ENCODE measurements at places on chromosomes 5 and 9. TPM values are rescaled to one million over a fixed set of nuclear protein-coding genes. Genes with fewer than 3 reads are reported as not detected.

CHD1 gene
- 88.7 TPM for total RNA-seq

SECISBP2 gene
- total RNA-seq = 33.0 TPM

LCN2 gene
- total RNA-seq = not detected

DMRT3 gene
- total RNA-seq = not detected

PCDHGB5 gene
- 30.9 TPM for total RNA-seq

RCL1 gene
- total RNA-seq = 17.4 TPM

AJM1 gene
- 2.1 TPM for total RNA-seq

PPIP5K2 gene
- 46.9 TPM for total RNA-seq

TOR1A gene
- 52.2 TPM for total RNA-seq

PRSS3 gene
- total RNA-seq = 2.1 TPM

GALNT12 gene
- 72.3 TPM for total RNA-seq

ANKRD31 gene
- 0.14 TPM for total RNA-seq

C9orf153 gene
- total RNA-seq = 1.1 TPM

TRPM6 gene
- total RNA-seq = not detected

SELENOP gene
- 0.32 TPM for total RNA-seq

LRRC26 gene
- total RNA-seq = not detected

IRGM gene
- not detected for total RNA-seq

PCDHA10 gene
- 0.23 TPM for total RNA-seq

OR2V1 gene
- not detected for total RNA-seq

ROR2 gene
- total RNA-seq = 20.5 TPM

PMPCA gene
- 39.5 TPM for total RNA-seq

CYSRT1 gene
- 0.30 TPM for total RNA-seq
